A673 (cell line): ENCODE measurements at places on chromosomes 5 and 9. TPM values are rescaled to one million over a fixed set of nuclear protein-coding genes. Genes with fewer than 3 reads are reported as not detected.

DNA sequence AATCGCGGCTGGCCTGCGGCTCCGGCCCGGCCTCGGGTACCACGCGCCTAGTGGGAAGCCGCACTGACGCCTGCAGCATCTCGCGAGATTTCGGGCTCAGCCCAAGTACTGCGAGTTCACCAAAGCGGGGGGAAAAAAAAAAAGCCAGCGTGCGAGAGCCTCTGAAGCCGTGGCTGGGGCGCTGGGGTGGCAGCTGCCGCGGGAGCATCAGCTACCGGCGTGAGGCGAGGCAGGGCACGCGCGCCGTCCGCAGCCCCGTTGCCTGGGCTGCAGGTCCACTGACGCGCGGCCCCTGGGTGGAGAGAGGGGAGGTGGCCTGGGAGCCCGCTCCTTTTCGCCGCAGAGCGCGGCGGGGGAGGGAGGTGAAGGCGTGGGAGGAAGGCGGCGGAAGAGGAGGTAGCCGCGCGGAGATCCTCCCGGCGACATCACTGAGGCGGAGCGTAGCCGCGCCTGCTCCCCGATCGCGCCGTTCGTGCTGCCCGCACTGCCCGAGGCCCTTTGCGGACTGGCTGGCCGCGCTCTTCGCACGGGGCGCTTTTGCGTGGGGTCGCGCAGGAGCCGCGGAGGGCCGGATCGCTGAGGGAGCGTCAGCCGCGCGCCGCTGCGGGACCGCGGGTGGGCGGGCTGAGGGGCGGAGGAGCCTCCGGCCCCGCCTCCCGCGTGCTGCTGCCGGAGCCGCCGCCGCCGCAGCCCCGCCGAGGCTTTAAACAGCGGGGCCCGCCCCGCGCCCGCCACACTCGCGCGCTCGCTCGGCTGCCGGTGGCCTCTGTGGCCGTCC is at the start of gene SLC12A2:
Gene SLC12A2, plus strand, starts transcription at position 734 of the 778 bp plus-strand sequence. CDS start 189 bp downstream, outside the sequence.
- DNase-seq, result peak; percentile 93
- H3K27ac ChIP-seq, result peak within 1 kb of the TSS; percentile 75
- H3K36me3 ChIP-seq, result no peaks in the 10 kb centered on the region
- H3K27me3 ChIP-seq, result peaks cover 31% of the 10 kb centered on the region

- H3K27me3 ChIP-seq, result no peaks in the 10 kb centered on the region
- H3K4me3 ChIP-seq, result no peak overlapping the region
- no peaks in the 10 kb centered on the region for H3K36me3 ChIP-seq
- no peak for DNase-seq
- H3K27ac ChIP-seq, result no peak overlapping the region
- H3K4me1 ChIP-seq, result no peaks in the 10 kb centered on the region
Measured at GRCh38 chr5:56457887-56458812, 225.0 kb upstream of the ANKRD55 start.

DNA sequence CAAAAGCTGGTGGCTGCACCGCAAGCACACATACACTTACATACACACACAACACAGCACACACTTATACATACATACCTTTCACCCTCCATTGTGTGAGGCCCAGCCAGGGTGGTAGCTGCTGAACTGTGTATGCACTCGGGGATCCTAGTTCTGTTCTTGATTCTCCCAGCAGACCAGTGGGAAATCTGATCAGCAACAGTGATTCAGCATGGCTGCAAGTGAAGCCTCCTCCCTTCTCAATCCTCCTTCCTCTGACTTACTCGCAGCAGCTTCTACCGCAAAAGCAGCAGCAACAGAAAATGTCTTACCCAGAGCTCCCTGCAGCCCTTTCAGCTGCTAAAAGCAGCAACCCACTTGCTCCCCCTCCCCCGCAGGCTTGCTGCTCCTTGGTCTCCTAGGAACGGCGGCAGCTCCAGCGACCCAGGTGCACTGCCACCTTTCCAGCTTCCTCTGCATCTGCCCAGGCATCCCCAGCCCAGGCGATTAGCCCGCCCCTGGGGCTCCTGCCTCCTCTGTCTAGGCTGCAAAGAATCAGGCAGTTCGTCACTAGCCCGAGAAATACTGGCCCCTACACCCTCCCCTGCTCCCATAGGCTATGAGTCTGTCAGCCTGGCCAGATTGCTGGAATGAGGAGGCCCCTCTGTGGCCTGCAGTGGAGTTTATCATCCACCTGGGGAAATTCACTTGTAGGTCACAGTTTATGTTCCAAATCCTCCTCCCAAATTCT is at the start of gene KLHL3:
Gene KLHL3, minus strand, starts transcription at position 535 of the 730 bp plus-strand sequence. Its CDS starts 443 bp downstream, at position 92.
- no peak for DNase-seq
- no peaks in the 10 kb centered on the region for H3K36me3 ChIP-seq
- H3K4me3 ChIP-seq, result no peak within 1 kb of the TSS
- peaks cover 3% of the 10 kb centered on the region for H3K27me3 ChIP-seq

DNA sequence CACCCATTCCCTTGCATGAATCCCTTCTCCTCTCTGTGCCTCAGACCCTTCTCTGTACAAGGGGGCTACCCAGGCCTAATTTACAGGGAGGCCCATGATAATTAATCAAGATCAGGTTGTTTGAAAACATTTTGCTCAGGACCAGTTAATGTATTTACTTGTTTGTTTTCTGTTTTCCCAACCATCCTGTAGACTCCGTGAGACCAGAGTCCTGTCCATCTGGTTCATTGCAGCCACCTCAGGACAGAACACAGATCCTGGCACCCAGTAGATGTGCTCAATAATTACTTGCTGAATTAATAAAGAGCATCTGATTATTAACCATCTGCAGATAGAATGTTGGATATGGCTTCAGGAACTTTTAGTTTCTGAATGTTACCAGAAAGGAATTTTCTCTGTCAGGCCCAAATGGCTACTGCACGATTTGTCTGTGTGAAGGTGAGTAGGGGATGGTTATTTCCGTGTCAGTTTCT is 27.3 kb downstream of the FOXI1 start:
- no peaks in the 10 kb centered on the region for H3K36me3 ChIP-seq
- no peaks in the 10 kb centered on the region for H3K27me3 ChIP-seq
- H3K4me1 ChIP-seq, result no peaks in the 10 kb centered on the region
- H3K4me3 ChIP-seq, result no peak overlapping the region

- H3K27me3 ChIP-seq, result no peaks in the 10 kb centered on the region
- no peak for DNase-seq
- no peak overlapping the region for H3K27ac ChIP-seq
- no peak overlapping the region for H3K4me3 ChIP-seq
- no peaks in the 10 kb centered on the region for H3K4me1 ChIP-seq
Measured at GRCh38 chr5:37637165-37637845, 202.5 kb downstream of the GDNF start.

- H3K4me1 ChIP-seq, result no peaks in the 10 kb centered on the region
- H3K27me3 ChIP-seq, result peaks cover 45% of the 10 kb centered on the region
- no peaks in the 10 kb centered on the region for H3K36me3 ChIP-seq
- peak; percentile 4 for DNase-seq
- H3K27ac ChIP-seq, result no peak overlapping the region
Measured at GRCh38 chr5:159975462-159976019, 33.4 kb upstream of the TTC1 start.

DNA sequence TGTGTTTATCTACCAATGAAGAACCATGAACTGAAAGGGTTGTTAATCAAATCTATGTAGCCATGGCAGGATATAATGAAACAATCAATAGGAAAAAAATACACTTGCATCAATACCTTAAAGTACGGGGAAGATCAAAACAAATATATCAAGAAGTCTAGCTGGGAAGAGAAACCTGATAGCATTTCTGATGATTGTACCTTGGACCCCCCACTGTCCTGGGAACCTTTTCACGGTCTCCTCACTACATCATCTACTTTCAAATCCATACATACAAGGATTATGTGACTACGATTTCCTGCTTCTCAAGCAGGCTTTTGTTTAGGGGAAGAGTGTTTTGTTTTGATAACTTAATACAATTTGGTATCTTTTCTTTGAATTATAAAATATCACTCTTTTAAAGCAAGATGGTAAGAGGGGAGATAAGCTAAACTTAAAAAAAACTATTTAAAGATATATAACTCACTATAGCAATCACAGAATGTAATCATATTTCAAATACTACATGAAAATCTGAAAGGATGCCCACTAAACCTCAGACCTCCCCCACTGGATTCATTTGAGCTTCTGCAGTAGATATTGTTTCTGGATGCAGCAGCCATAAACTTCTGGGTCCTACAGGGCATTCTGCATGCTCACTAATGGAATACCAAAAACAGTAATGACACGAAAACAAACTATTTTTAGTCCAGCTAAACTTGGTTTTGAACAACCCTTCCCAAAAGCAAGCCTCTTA is 8.0 kb downstream of the EBF1 start:
- peaks cover 17% of the 10 kb centered on the region for H3K4me1 ChIP-seq
- no peaks in the 10 kb centered on the region for H3K27me3 ChIP-seq
- H3K36me3 ChIP-seq, result no peaks in the 10 kb centered on the region
- no peak for DNase-seq

DNA sequence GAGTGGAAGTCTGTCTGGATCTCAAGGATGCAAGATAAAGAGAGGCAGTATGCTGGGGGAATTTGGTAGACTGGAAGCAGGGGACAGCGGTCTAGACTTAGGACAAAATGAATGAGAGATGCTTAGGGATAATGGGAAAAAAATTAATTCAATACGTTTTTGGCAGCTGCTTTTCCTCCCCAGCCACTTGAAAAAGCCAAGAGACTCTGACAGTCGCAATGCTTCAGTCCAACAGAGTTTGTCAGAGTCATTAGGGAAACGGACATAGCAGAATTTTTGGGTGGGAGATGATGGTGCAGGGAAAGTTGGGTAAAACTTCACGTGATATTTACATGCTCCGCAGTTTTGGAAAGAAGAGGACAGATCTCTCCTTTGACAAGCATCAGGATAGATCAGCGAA is 129.7 kb downstream of the GOLPH3 start:
- H3K36me3 ChIP-seq, result no peaks in the 10 kb centered on the region
- H3K27me3 ChIP-seq, result no peaks in the 10 kb centered on the region
- peak overlapping the region; percentile 24 for H3K27ac ChIP-seq
- DNase-seq, result no peak
- peak overlapping the region; percentile 4 for H3K4me3 ChIP-seq

- no peak for DNase-seq
- H3K36me3 ChIP-seq, result no peaks in the 10 kb centered on the region
- no peaks in the 10 kb centered on the region for H3K27me3 ChIP-seq
- no peak overlapping the region for H3K27ac ChIP-seq
- H3K4me1 ChIP-seq, result no peaks in the 10 kb centered on the region
Measured at GRCh38 chr5:120605325-120606079, 141.4 kb downstream of the PRR16 start.

The CBY3 gene
- total RNA-seq, result not detected in 2 replicates

DNA sequence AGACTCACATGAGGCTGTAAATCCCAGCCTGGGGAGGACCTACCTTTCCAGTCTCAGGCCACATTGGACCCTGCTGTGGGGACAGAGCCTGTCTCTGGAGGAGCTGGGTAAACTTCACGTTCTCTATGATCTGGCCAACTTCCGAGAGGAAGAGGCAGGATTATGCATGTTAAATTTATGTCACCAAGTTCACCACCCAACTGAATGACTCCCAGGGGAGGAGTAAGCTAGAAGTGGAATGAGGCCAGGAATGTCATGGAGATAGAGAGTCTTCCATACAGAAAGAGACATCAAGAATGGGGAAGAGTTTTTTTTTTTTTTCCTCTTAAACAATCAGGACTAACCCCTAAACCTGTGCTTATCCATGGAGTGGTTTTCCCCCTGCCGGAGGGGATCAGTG is 90.3 kb upstream of the PALM2AKAP2 start:
- H3K27me3 ChIP-seq, result no peaks in the 10 kb centered on the region
- DNase-seq, result peak; percentile 50
- no peak overlapping the region for H3K27ac ChIP-seq
- no peaks in the 10 kb centered on the region for H3K4me1 ChIP-seq
- no peak overlapping the region for H3K4me3 ChIP-seq
- H3K36me3 ChIP-seq, result no peaks in the 10 kb centered on the region
